ENCODE measurements at places on chromosomes 1 and 21.

DNA sequence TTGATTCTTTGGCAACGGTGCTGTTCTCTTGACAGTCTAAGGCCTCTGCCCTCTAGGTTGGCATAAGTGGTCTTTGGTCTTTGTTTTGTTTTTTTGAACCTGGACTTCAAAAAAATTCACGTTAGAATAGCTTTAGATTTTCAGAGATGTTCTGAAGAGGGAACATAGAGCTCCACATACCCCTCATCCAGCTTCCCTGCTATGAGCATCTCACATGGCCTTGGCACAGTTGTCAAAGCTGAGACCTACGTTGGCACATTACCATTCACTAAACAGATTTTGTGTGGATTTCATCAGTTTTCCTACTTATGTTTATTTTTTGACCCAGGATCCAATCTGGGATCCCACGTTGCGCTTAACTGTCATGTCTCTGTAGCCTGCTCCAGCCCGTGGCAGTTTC, 60.8 kb downstream of the ARHGEF10L start:
- no peak for DNase-seq

- no peak for DNase-seq
Measured at GRCh38 chr1:151282883-151283725, 1.0 kb downstream of the ZNF687 start.

- peak; percentile 45 for DNase-seq
Measured at GRCh38 chr1:221203224-221204054, 324.2 kb downstream of the HLX start.

DNA sequence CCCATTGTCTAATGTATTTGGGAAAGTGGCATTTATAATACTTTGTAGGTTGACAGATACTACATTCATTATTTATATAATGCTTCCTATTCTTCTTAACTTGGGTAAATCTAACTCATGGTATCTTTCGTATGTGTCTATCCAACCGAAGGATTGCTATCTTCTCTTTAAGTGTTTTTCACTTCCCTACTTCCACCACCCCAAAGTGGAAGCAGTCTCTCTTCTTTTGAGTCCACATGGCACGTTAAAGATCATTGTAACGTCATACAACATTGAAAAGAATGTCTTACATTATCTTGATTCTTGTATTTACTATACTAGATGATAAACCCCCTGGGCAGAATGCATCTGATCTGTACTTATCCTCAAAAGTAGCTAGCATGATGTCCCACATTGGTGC, 21.2 kb downstream of the ATP1A1 start:
- no peak for DNase-seq

DNA sequence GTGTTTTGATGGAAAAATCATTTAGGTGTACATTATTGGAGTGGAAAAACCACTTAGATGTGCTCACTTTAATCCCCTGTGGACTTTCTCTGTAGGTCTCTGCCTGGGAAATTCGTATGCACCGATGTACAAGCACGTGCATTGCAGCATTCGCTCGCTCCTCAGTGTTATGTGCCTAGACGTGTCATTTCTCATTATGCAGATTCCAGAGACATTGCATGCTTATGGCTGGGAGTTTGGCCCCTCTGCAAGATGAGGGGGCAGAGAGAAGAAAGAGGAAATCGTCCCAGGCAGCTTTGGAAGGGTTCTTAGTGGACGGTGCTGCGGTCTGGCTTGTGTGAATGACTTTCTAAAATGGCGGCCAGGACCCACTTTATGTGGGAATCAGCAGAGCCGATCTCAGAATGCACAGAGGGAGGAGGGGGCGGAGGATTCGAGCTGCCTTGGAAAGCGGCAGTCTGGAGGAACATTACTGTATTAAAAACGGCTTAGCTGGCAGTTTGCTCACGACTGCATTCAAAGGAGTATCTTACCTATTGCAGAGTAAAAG, 2.3 kb downstream of the SPEN start:
- DNase-seq = no peak

GRCh38 chr1:6208723-6209660, 3.1 kb downstream of the RNF207 start:
- no peak for DNase-seq

GRCh38 chr1:27161594-27161993, 6.7 kb upstream of the SLC9A1 start:
- no peak for DNase-seq

DNA sequence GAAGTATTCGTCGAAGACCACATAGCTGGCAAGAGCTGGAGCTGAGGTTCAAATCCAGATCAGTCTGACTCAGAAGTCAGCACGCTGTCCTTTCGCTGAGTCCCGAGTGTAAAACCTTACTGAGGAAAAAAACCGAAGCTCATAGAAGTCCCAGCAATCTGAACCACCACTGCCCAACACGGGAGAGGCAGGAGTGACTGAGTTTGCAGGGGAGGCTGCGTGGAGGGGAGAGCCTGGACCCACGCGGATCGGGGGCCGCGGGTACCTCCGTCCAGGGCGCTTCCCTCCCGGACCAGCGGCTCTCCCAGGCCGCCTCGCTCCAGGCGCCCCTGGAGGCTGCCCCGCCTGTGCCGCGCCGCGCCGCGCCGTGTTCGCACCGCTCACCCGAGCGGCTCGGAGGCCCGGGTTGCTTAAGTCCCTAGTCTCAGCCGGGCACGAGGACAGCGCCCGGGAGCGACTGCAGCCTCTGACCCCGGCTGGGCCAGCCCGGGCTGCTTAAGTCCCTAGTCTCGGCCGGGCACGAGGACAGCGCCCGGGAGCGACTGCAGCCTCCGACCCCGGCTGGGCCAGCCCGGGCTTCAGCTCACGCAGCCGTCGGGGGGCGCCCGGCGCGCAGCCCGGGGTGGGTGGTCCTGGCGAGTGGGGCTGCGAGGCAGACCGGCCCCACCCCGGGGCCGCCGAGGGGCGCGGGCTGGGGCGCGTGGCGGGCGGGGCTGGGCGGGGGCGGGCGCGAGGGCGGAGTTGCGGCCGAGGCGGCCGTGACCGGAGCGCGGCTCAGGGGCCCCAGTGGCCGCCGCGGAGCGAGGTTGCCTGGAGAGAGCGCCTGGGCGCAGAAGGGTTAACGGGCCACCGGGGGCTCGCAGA, at the start of gene ADAMTSL4:
Gene ADAMTSL4, plus strand, starts transcription at position 777 of the 864 bp plus-strand sequence. CDS start 2,881 bp downstream, outside the sequence.
- DNase-seq = no peak

GRCh38 chr1:6461051-6461530, 4.9 kb downstream of the TNFRSF25 start:
- DNase-seq = no peak

- DNase-seq = no peak
Measured at GRCh38 chr21:44972821-44973220, 33.0 kb downstream of the SLX9 start.

- no peak for DNase-seq
Measured at GRCh38 chr1:217021400-217021799, 298.2 kb upstream of the ESRRG start.

GRCh38 chr1:101295209-101295608, 58.4 kb downstream of the S1PR1 start:
- no peak for DNase-seq

DNA sequence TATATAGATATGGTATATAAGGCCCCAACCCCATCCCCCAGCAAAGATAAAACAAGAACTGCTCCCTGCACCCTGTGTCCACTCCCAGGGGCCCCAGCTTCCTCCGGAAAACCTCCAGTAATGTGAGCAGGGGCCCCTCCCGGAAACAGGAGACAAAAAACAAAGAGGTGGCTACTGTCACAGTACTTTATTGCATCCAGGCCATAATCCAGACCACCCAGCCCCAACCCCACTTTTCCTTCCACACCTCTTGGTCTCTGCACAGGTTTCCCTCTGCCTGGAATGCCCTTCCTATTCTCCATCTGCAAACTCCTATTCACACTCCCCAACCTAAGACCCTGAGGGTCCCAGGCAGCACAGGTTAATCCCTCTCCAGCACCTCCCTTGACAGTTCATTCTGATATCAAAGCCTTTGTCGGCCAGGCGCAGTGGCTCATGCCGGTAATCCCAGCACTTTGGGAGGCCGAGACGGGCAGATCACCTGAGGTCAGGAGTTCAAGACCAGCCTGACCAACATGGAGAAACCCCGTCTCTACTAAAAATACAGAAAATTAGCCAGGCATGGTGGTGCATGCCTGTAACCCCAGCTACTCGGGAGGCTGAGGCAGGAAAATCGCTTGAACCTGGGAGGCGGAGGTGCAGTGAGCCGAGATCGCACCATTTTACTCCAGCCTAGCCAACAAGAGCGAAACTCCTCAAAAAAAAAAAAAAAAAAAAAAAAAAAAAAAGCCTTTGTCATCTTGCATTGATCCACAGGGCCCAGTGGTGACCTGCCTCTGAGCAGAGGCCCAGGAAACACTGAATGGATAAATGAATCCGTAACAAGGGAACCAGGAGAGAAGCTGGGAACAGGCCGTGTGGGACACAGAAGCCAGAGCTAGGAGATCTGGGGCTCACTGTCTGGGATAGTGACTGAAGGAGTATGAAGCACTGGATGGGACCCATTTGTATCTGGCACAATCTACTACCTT, 2.3 kb upstream of the AUNIP start:
- DNase-seq = no peak

GRCh38 chr1:228405200-228405978, 1.2 kb downstream of the TRIM11 start:
- no peak for DNase-seq

DNA sequence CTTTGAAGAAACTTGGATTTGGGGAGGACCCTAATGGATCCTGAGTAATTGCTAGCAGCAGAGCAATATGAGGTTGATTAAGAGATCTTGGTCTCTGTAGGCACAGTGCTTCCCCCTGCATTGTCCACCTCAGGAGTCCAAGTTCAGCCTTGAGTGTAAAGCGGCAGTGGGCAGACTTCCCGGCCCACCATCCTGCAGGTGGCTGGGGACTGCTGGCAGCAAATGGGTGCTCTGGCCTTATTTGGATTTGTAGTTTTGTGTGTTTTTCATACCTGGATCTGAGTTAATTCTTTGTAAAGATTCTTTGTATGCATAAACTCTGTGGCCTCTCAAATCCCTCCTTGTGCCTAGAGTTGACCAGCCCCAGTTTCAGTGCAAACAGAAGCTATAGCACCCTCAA, 7.6 kb downstream of the BARHL2 start:
- no peak for DNase-seq

GRCh38 chr1:27481994-27482620, 7.9 kb downstream of the WASF2 start:
- no peak for DNase-seq

DNA sequence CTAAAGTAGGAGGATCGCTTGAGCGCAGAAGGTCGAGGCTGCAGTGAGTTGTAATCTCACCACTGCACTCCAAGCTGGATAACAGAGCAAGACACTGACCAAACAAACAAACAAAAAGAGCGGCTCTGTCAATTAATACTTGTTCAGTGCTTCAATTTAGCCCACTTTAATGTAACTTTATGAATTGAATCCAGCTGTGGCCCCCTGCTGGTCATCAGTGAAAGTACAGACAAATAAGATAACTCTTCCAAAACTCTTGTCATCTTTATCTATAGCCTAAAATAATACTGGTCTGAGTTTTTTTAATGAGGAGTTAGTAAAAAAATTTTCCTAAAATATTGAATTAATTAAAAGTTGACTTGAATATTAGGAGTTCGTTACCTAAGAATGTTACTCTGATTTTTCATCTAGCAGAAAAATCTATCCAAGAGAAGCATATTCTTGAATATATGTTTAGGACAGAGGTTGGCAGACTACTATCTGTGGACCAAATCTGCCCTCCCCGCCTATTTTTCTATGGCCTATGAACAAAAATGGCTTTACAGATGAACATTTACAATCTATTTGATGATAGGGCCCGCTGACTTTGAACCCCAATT, 26.1 kb downstream of the ATP5PF start:
- DNase-seq = no peak

GRCh38 chr1:162710345-162710744, 78.1 kb downstream of the DDR2 start:
- no peak for DNase-seq

DNA sequence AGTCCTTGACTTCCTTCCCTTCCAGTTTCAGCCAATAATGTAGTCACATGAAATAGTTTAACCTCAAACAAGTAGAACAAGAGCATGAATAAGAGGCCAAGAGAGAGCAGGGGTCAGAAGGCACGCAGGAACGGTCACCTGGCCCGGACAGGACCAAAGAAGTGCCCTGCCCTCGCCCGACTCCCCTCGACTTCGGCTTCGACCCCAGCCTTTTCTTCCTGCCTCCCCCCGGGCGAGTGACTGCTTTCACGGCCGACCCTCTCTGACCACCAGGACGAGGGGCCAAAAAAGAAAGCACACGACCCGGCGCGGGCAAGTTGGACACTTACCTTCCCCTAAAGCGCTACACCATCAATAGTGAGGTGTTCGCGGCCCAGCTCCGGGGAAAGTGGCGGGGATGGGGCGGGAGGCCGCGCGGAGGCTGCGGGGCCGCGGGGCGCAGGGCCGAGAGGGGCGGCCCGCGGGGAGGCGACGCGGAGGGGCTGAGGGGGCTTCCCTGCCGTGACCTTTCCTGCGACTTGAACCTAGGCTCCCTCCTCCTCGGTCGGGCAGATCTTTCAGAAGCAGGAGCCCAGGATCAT, 519 bp downstream of the RERE start:
- peak; percentile 12 for DNase-seq

- DNase-seq = no peak
Measured at GRCh38 chr21:28154121-28154520, 838.6 kb downstream of the LTN1 start.

- no peak for DNase-seq
Measured at GRCh38 chr1:62508187-62508758, 71.4 kb downstream of the USP1 start.

GRCh38 chr1:33684396-33685179, 179.3 kb upstream of the HMGB4 start:
- no peak for DNase-seq

DNA sequence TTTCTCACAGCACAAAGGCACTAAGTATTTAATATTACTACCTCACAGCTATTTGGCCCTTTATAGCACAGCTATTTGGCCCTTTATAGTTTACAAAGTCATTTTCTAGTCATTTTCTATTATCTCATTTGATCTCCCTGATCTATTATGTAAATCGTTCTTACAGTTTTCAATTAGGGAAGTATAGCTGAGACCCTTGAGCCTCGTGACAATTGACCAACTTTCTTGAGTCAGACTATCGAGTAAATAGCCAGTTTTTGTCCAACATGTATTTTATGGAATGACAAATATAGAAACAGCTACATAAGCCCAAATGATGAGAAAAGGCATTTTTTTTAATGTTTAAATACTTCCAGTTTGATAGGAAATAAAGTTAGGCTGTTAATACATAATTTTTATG, 7.0 kb upstream of the ANGPTL1 start:
- no peak for DNase-seq

- no peak for DNase-seq
Measured at GRCh38 chr1:84282780-84283333, 18.7 kb upstream of the SAMD13 start.

GRCh38 chr1:167003711-167004110, 14.6 kb downstream of the MAEL start:
- no peak for DNase-seq

- DNase-seq = no peak
Measured at GRCh38 chr1:93703643-93704042, 22.0 kb upstream of the BCAR3 start.

GRCh38 chr1:205064301-205064700, 20.0 kb downstream of the TMEM81 start:
- DNase-seq = no peak

Data from activated CD8-positive, alpha-beta memory T cell treated with anti-CD3 and anti-CD28 coated beads for 48 hours (primary cell).